ENCODE measurements at places on chromosomes 11 and 22.

DNA sequence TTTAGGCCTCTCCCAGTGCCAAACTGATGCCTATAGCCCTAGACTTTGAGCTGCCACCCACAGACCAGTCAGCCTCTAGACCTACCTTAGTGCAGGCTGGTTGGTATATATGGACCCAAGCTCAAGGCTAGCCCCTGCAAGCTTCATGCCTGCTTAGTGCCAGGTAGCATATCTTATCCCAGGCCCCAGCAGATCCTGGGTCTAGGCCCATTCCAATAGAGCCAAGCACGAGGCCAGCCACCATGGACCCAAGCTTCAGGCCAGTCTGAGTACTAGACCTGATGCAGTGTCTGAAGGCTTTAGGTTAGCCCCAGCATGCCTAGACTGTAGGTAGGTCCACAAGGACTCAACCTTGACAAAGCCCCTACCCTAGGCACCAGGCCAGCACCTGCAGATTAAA is 1081.7 kb downstream of the JRKL start:
- H3K4me1 ChIP-seq, result no peaks in the 10 kb centered on the region
- H3K27me3 ChIP-seq, result no peaks in the 10 kb centered on the region
- no peak overlapping the region for H3K4me3 ChIP-seq

DNA sequence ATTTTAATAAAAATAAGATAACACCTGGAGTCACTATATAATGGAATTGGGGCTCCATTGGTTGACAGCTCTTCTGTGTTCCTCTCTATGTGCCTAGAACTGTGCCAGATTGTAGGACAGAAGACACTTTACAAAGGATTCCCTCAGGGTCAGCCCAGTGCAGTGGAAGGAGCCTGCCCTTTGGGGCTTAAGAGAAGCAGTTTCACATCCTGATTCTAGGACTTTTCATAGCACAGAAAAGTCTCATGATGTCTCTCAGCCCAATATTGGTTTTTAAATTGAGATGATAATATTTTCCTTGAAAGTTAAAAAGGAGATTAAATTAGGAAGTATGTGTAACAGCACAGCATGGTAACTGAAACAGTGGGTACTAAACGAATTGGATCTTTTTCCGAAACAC is 7.1 kb downstream of the PLAAT4 start:
- no peak overlapping the region for H3K4me3 ChIP-seq
- no peak overlapping the region for H3K27ac ChIP-seq
- no peaks in the 10 kb centered on the region for H3K36me3 ChIP-seq
- peaks cover 4% of the 10 kb centered on the region for H3K27me3 ChIP-seq

- H3K27ac ChIP-seq, result no peak overlapping the region
- peaks cover 5% of the 10 kb centered on the region for H3K27me3 ChIP-seq
- no peak for DNase-seq
Measured at GRCh38 chr11:27356624-27357222, 6.3 kb downstream of the CCDC34 start.

DNA sequence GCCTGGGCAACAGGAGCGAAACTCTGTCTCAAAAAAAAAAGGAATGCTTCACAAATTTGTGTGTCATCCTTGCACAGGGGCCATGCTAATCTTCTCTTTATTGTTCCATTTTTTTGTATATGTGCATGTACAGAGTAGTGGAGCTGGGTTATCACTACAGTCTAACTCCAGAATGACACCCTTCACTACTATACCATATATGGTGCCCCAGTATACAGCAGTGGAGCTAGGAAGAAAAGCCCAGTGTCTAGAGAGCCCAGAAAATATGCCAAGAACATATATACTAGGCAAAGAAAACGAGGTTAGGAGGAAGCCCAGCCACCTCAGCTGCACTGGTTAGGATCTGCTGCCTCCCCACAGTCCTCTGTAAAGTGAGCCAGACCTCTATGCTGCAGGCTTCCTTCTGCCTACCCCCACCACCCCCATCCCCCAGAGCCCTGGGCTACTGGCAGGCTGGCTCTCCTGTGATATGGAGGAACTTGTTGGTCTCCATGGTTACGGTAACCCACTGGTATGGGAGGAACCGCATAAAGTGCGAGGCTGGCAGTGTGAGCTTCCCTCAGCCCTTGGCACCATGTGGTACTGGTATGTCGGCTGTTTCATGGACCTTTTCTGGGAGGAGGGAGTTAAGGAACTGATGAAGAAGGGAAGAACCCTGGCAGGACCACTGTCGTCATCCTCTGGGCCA is 34.3 kb downstream of the RCOR2 start:
- H3K27me3 ChIP-seq, result no peaks in the 10 kb centered on the region
- H3K4me3 ChIP-seq, result no peak overlapping the region
- no peak for DNase-seq
- H3K27ac ChIP-seq, result no peak overlapping the region

- H3K27ac ChIP-seq, result no peak overlapping the region
- H3K36me3 ChIP-seq, result no peaks in the 10 kb centered on the region
- H3K4me3 ChIP-seq, result no peak overlapping the region
- DNase-seq, result no peak
- peaks cover 57% of the 10 kb centered on the region for H3K27me3 ChIP-seq
Measured at GRCh38 chr11:67998150-67999045, 5.5 kb downstream of the UNC93B1 start.

- no peak overlapping the region for H3K27ac ChIP-seq
- H3K27me3 ChIP-seq, result peaks cover 41% of the 10 kb centered on the region
- no peaks in the 10 kb centered on the region for H3K4me1 ChIP-seq
- DNase-seq, result no peak
Measured at GRCh38 chr11:1323774-1324173, 14.3 kb upstream of the TOLLIP start.

GRCh38 chr22:46010207-46010867 is 33.4 kb upstream of the WNT7B start:
- no peak for DNase-seq
- H3K4me1 ChIP-seq, result peaks cover 13% of the 10 kb centered on the region
- no peak overlapping the region for H3K4me3 ChIP-seq

GRCh38 chr11:35488117-35488516 is 37.3 kb downstream of the PAMR1 start:
- H3K36me3 ChIP-seq, result peaks cover 36% of the 10 kb centered on the region
- H3K27ac ChIP-seq, result no peak overlapping the region
- no peaks in the 10 kb centered on the region for H3K27me3 ChIP-seq
- no peak overlapping the region for H3K4me3 ChIP-seq
- H3K4me1 ChIP-seq, result no peaks in the 10 kb centered on the region

GRCh38 chr11:116539836-116540418 is 232.9 kb downstream of the BUD13 start:
- peaks cover 11% of the 10 kb centered on the region for H3K27me3 ChIP-seq
- DNase-seq, result no peak
- H3K4me3 ChIP-seq, result no peak overlapping the region
- H3K27ac ChIP-seq, result no peak overlapping the region

GRCh38 chr11:70108250-70108649 is 30.1 kb downstream of the ANO1 start:
- H3K4me3 ChIP-seq, result peak overlapping the region; percentile 34
- no peak for DNase-seq
- H3K4me1 ChIP-seq, result peaks cover 86% of the 10 kb centered on the region
- H3K36me3 ChIP-seq, result no peaks in the 10 kb centered on the region

DNA sequence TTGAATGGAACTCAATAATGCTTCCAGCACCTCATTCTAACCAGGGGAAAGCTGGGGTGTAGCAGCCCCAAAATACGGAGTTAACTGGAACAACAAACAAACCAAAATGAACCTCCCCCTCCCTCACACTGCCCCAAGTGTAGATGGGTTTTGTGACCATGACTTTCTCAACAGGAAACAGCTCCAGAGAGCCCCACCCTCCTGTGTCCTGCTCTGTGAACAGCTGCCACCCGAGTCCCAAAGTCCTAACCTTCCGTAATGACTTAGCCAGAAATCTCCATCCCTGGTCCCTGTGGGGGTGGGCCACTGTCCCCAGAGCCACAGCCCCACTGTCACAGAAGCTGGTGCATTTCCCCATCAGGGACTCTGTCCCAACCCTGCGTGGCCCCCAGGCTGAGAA is 155.4 kb downstream of the CRYBB2 start:
- no peak overlapping the region for H3K4me3 ChIP-seq
- DNase-seq, result no peak
- H3K27me3 ChIP-seq, result peaks cover 17% of the 10 kb centered on the region
- H3K27ac ChIP-seq, result peak overlapping the region; percentile 56

- H3K27me3 ChIP-seq, result peaks cover 14% of the 10 kb centered on the region
- no peak for DNase-seq
- peaks cover 6% of the 10 kb centered on the region for H3K36me3 ChIP-seq
- no peak overlapping the region for H3K4me3 ChIP-seq
- peak overlapping the region; percentile 69 for H3K27ac ChIP-seq
Measured at GRCh38 chr11:9617940-9618339, 44.5 kb downstream of the WEE1 start.

DNA sequence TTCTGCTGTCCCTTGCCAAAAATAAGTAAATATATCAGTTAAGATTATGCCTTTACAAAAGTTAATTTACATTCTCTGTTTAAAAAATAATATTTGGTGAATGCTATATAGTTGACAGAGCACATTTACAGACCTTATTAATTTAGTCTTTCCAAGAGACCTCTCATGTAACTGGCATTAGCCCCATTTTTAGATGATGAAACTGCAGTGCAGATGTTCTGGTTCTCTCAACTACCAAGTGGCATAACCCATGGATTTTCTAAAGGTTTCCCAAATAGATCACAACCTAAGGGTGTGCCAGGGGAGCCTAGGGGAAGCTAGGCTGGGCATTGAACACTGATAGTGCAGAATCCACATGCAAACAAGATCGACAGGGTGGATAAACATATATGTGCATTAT is 88.5 kb downstream of the RNF169 start:
- no peaks in the 10 kb centered on the region for H3K4me1 ChIP-seq
- no peak overlapping the region for H3K4me3 ChIP-seq
- peaks cover 74% of the 10 kb centered on the region for H3K36me3 ChIP-seq
- no peak overlapping the region for H3K27ac ChIP-seq

DNA sequence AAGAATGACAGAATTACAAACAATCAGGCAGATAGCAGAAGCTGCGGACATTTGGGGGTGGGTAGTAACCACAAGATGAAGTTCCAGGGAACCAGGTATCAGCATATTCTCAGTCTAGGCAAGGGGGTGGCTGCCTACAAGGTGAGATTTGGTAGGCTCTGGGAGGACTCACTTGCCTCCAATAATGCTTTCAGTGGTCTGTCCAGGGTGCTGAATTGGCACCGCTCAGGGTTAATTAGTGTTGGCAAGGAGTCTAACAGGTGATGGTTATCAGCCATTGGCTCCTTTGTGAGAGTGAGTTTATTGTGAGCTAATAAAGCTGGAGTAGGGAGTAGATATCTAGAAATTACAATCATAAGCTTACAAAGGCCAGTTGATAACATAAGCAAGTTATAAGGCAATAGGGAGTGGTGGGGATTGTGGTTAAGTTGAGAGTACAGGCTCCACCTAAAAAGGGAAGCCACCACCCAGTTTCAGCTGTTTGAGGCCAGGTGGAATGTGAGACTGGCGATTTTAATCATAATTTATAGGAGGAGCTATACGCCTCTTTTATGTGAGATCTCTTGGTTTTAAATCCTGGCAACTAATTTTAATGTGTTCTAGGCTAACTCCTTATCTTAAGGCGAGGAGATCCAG is 320.5 kb downstream of the MIAT start:
- peak; percentile 16 for DNase-seq
- no peak overlapping the region for H3K27ac ChIP-seq
- peaks cover 38% of the 10 kb centered on the region for H3K27me3 ChIP-seq
- H3K4me1 ChIP-seq, result no peaks in the 10 kb centered on the region

DNA sequence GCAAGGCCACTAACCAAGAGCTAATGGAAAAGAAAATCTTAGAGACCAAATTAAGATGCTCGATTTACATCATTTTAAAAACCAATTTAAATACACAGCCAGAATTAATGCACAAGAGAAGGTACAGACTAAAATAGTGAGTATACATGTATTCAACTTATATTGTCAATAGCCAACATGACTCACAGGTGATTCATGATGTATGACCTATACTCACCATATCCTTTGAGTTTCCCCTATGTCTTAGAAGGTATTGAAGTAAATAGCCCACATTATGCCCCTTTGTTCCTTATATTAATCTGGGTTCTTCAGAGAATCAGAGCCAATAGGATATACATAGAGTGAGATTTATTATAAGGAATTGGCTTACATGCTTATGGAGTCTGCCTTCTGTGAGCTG is 97.5 kb upstream of the ANO3 start:
- no peaks in the 10 kb centered on the region for H3K4me1 ChIP-seq
- peaks cover 2% of the 10 kb centered on the region for H3K27me3 ChIP-seq
- H3K4me3 ChIP-seq, result no peak overlapping the region
- no peaks in the 10 kb centered on the region for H3K36me3 ChIP-seq
- DNase-seq, result no peak
- H3K27ac ChIP-seq, result no peak overlapping the region

- H3K27ac ChIP-seq, result no peak overlapping the region
- no peak overlapping the region for H3K4me3 ChIP-seq
- DNase-seq, result no peak
- H3K27me3 ChIP-seq, result peaks cover 16% of the 10 kb centered on the region
Measured at GRCh38 chr11:9320047-9320446, 5.7 kb upstream of the TMEM41B start.

DNA sequence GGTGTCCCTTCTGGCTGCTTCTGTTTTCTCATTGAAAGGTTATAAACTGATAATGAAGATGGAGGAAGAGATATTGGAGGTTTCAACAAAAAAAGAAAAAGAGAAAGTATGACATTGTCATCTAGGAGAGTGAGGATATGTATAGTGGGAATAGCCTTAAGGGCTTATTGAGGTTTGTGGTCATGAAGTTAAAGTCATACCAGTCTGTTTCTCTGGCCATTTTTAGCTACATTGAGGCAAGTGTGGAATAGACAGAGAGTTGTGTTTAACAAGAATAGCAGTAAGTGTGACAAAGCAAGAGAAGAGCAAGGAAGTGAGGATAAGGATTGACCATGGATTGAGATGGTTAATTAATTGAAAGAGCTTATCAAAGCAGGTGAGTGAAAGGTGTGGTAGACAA is 110.4 kb downstream of the ELP4 start:
- H3K27ac ChIP-seq, result no peak overlapping the region
- no peak for DNase-seq
- no peaks in the 10 kb centered on the region for H3K4me1 ChIP-seq
- no peaks in the 10 kb centered on the region for H3K36me3 ChIP-seq
- H3K4me3 ChIP-seq, result no peak overlapping the region

- H3K27me3 ChIP-seq, result peaks cover 7% of the 10 kb centered on the region
- no peaks in the 10 kb centered on the region for H3K4me1 ChIP-seq
- H3K36me3 ChIP-seq, result no peaks in the 10 kb centered on the region
- H3K27ac ChIP-seq, result no peak overlapping the region
- H3K4me3 ChIP-seq, result no peak overlapping the region
Measured at GRCh38 chr11:68803766-68804165, 38.0 kb downstream of the CPT1A start.

GRCh38 chr22:21951062-21951461 is 1.6 kb downstream of the PPM1F start:
- no peak overlapping the region for H3K27ac ChIP-seq
- H3K36me3 ChIP-seq, result no peaks in the 10 kb centered on the region
- peak overlapping the region; percentile 69 for H3K4me3 ChIP-seq
- peaks cover 32% of the 10 kb centered on the region for H3K4me1 ChIP-seq
- no peak for DNase-seq
- H3K27me3 ChIP-seq, result peaks cover 7% of the 10 kb centered on the region
